ENCODE measurements at places on chromosomes 4 and X.

DNA sequence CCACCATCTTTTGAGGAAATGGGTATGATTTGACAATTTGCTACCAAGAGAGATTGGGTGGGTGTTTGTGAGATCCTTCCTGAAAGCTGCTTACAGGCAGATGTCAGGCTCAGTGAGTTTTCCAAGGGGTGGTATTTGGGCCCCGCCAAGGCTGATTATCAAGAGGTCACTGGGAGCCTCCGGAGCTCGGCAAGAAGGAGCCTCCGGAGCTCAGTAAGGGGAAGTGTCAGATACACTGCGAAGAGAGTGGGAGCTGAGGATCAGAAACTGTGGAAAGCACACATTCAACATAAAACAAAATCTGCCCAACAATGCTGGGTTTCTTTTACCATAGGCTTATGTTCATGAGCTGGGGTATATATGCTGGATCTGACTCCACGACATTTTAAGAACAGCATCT is 714 bp downstream of the RTL3 start:
- no peak for DNase-seq

DNA sequence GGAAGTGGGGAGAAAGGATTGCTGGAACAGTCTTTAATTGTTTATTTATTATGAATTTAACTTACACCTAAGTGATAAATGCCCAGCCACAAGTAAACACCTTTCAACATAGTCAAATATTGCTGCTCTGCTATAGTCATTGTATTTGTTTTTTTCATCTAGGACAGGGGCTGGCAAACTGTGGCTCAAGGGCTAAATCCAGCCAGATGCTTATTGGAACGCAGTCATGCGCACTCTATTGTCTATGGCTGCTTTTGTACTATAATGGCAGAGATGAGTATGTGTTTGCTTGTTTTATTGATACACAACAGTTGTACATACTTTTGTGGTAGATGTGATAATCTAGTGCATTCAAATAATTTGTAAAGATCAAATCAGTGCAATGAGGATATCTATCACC is 95.3 kb downstream of the ZAR1 start:
- DNase-seq: no peak

- no peak for DNase-seq
Measured at GRCh38 chr4:147862043-147862692, 130.3 kb downstream of the ARHGAP10 start.

GRCh38 chrX:70455366-70456202 is 10.9 kb downstream of the DLG3 start:
- DNase-seq: no peak

DNA sequence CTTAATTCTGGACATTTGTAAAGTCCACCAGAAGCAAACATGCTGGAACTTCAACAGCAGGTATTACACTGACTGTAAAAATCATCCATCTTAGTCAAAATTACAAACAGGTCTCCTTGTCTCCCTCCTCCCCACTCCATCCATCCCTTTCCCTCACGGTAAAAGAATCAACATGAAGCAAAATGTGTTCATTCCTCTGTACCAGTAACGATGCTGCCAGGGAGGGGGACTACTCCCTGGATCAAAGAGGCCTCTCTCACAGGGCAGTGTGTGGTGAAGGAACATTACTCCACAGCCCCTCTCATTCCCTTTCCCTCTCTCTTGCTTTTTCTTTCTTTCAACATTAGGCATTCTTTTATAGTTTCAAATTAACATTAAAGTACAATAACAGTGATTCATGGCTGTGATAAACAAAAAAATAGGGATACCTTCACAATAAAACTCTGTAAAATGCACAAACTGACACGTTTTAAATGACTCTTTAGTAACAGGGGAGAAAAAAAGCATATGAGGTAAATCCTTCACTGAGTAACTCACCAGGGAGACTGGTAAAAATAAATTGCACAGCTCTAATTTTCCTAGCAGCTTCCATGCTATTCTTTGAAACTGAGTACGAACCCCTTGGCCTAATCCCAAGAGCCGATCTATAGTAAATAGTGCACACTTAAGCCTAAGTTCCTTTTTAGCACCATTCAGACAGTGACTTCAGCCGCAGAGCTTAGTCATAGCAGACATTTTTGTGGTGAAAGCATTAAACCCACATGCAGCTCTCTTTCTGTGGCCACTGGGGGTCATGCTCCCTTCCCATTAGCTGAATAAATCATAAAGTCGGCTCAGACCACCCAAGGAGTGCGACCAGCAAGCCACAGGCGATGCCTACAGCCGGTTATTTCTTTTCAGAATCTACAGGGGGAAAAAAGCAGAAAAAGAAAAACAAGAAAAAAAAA is 215.6 kb upstream of the GYPA start:
- DNase-seq: no peak

DNA sequence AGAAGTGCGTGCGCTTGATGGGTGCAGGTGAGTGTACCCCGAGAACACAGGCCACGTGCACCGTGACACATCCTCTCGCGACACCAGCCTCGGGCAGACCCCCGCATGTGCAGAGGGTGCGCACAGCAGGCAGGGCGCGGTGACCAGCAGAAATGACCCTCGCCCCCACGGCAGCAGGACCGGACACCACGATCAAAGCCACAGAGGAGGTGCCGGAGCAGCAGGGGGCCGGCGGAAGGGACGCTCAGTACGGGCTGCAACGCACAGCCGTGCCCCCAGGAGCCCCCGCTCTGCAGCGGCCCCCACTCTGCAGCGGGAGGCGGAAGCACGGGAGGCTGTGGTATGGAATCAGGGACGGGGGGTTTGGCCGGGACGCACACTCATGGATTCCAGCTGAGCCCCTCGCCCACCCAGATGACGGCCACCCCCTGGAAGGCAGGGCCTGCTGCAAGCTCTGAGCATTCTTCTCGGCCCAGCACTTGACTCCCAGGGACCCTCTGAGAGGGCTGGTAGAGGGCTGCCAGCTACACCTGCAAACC is 17.1 kb downstream of the PPP2R3B start:
- no peak for DNase-seq

- no peak for DNase-seq
Measured at GRCh38 chrX:38754818-38755718, 46.2 kb upstream of the MID1IP1 start.

DNA sequence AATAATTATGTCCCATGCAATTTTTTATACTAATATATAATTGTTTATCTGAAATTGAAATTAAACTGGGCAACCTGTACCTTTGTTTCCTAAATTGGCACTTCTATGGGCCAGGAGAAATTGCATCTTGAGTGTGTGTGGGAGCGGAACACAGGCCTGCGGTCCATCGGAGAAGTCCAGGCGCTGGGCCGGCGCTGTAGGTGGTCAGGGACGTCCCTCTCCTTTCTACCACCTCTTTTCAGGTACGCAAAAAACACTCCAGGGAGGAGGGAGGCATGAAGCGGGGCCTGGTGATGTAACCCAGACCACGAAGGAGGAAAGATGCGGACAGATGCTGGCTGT is 717 bp downstream of the MGAT4D start:
- no peak for DNase-seq

- DNase-seq: no peak
Measured at GRCh38 chr4:5568931-5569330, 139.4 kb downstream of the EVC2 start.

DNA sequence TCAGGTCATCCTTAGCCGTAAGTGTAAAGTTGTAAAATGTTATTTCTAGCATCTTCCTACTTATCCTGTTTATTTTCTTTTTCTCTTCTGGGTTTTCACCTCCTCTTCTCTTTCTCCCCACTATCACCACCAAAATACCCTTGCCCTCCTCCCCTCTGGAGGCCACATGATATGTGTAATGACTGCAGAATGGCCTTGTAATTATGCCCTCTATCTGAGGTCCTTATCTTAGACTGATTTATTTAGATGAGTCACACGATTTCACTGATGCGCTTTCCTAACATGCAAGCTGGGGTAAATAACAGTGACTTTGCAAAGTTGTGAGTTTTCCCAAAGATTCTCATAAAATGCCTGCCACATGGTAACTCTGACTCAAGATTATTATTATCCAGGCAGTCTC is 231.8 kb upstream of the GPRIN3 start:
- no peak for DNase-seq

DNA sequence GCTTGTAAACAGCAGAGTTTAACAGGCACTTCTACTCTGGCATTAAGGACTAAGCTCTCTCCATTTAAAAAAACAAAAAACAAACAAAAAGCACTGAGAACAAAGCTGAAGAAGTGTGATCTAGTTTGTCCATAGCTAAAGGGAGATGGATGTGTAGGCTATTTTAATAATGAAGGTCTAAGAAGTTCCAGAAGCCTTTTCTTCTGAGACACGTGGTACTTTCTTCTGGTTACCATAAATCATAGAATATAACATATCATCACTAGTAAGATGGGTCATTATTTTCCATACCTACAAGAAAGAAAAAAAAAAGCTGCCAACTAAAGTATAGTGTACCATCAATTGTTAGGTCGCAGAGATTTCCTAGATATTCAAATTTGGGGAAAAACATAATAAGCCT is 722 bp upstream of the NBDY start:
- DNase-seq: no peak

- DNase-seq: no peak
Measured at GRCh38 chr4:8198206-8198905, 734 bp upstream of the SH3TC1 start.

DNA sequence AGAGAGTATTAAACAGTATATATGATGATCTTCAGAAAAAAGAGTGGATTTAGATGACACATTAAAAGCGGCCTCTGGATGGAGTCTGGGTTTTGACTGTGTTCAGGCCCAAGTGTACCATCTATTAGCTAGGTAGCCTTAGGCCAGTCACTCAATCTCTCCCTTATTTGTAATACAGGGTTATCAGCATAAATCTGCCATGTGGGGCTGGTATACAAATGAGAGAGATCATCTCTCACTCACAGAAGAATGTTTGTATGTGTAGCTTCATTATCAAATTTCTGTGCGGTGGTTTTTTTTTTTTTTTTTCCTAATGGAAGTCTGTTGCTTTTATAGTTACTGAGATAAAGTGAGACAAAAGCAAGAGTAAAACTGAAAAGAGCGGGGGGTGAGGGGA is 12.7 kb downstream of the SLC2A9 start:
- DNase-seq: no peak

DNA sequence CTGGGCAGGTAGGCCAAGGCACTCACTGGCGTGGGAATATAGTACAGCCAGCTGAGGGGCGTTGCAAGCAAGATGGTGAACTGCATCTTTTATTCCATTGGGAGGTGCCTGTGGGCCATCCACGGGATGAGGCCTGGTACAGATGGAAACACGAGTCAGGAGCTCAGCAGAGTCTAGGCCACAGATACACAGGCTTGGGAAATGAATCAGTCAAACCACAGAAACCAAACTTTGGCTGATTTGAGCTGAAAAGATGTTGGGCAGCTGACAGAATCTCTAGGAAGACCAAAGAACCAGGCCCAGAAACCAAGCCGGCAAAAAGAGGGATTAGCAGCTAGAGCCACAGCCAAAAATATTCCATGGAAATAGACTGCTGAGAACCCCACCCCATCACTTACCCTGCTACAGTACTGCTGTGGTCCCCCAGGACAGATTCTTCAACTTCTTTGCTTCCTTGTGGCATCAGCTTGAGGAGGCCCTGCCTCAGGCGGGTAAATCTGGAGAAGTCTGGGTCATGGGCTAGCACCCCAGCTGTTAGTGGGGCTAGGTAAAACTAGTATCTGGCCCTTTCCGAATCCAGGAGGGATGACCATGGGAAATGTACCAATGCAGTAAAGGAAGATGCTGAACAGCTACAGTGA is 75.4 kb downstream of the TMEM131L start:
- no peak for DNase-seq

DNA sequence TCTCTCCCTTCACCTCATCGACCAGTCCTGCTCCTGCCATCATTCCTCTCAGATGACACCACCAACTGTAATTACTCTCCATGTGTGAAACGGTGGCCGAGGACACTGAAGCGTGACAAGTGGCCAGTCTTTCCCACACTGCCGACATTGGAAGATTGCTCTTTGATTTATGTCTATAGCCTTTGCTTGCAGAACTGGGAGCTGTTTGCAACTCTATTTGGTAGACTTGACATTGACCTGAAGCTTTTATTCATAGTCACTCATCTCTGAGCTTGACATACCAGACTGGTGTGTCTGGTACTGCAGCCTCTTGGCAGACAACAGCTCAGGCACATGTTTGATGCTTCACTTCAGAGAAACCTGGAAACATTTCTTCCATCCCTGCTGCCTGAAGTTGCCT is 121.8 kb upstream of the GALNT7 start:
- DNase-seq: no peak

DNA sequence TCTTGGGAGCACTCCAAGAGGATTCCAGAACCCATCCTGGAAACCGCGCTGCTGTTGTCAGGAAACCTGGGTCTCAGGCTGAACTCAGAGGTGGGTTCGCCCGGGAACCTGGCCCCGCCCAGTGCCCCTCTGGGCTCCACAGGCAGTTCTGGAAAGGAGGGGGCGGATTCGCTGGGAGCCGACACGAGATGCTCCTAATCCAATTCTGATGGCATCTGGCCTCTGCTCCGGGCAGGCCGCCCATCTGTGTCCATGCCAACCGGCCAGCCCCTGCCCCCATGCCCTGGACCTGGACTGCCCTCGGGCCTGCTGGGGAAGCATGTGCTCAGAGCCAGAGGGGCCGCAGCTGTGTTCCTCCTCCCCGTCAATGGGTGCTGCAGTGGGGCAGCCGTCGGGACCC is 21.0 kb downstream of the ATP2B3 start:
- DNase-seq: no peak

- no peak for DNase-seq
Measured at GRCh38 chr4:129900430-129900953, 804.5 kb downstream of the C4orf33 start.

- no peak for DNase-seq
Measured at GRCh38 chrX:18884916-18885315, 99.0 kb downstream of the PHKA2 start.

DNA sequence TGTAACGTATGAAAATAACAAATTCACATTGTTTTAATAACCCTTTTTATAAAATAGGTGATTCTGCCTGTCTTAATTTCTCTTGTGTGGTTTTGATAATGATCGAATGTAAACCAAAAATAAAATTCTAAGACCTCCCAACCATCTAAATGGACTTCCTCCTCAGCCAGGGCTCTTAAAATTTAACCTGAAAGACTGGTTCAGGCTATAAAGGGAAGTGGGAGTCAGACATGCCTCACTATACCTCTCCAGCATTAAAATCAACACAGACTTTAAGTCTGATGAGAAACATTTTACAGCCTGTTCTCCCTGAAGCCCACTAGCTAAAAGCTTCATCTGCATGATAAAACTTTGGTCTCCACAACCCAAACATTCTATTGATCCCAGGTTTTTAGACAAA is 97.6 kb upstream of the STIM2 start:
- DNase-seq: no peak

DNA sequence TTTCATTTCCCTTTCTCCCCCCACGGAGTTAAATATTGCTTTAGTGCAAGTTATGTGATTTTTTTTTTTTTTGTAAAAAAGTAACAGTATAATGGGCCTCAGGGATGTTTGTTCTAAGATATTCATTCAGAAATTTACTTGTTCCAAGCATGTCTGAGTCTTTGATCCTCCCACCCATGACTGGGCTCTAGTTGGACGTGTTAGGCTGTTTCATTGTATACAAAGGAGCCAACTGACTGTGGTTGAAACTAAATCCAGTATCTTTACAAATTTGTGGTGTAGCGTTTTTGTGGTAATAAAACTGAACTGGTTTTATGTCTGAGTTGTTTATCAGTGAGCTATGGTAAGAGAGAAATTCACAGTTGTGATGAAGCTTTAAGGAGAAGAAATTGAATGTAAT is 74.1 kb downstream of the DOCK11 start:
- no peak for DNase-seq

GRCh38 chr4:5823542-5824211 is 69.2 kb downstream of the CRMP1 start:
- DNase-seq: no peak
